NCI-H1694 (cell line): ENCODE measurements at places on chromosomes 7 and 10.
A peak's percentile ranks its signal among the peaks of the same experiment; 100 is the strongest.

- no peak for DNase-seq
These were observed 120.0 kb downstream of the LYZL1 start for GRCh38 chr10:29408847-29409240.

GRCh38 chr7:138400400-138400886, 59.6 kb upstream of the TRIM24 start:
- no peak for DNase-seq

- peak; percentile 83 for DNase-seq
These were observed 22.6 kb upstream of the CREB5 start for GRCh38 chr7:28389504-28390395.

- DNase-seq, result no peak
These were observed 14.3 kb downstream of the ZC3HAV1 start for GRCh38 chr7:139095194-139095659.

GRCh38 chr10:66843396-66843795, 82.4 kb upstream of the LRRTM3 start:
- no peak for DNase-seq

DNA sequence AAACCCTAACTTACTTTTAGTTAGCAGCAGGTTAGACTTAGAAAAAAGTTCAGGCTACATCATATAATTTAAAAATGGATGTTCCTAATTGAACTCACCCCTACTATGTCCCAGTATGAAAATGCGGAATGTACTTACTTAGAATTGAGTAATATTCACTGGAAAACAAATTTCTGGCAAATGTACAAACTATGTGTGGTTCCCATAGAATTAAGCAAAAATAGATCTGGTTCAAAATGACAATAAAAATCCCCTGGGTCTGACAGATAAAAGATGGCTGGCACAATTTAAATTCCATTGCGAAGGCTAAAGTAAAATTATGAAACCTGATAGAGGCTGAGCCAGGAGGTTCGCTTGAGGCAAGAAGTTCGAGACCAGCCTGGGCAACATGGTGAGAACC, 42.4 kb upstream of the PRKAR2B start:
- no peak for DNase-seq

- DNase-seq, result no peak
These were observed 6.3 kb downstream of the COL28A1 start for GRCh38 chr7:7529328-7529727.

DNA sequence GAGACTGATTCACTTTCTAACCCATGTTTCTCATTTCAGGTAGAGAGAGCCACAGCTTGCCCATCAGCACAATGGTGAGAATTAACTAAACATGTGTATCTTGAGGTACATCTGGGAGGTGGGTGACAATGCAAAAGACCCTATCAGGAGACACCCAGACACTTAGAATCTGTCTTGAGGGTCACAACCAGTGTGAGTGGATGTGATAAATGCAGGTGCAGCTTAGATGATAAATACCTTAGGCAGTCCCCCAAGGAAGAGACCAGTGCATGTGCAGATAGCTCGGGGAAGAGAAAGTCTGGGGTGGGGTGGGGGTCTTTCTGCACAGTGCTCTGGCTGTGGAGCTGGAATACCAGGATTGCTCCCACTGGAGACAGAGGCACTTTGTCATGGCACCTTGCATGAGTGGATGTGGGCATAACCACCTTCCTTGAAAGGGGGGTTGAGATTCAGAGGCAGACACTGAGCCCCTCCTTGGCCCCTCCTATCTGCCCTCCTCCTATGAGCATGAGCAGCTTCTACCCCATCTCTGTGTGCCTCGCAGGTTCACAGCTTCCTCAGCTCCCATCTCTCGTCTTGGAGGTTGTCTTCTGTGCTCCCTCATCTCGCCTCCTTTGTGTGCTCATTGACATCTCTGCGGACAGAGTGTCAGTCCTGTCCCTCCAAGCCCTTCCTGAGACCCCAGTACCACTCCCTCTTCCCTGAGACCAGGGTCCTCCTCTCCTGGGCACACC, 349.8 kb downstream of the TCERG1L start:
- no peak for DNase-seq

DNA sequence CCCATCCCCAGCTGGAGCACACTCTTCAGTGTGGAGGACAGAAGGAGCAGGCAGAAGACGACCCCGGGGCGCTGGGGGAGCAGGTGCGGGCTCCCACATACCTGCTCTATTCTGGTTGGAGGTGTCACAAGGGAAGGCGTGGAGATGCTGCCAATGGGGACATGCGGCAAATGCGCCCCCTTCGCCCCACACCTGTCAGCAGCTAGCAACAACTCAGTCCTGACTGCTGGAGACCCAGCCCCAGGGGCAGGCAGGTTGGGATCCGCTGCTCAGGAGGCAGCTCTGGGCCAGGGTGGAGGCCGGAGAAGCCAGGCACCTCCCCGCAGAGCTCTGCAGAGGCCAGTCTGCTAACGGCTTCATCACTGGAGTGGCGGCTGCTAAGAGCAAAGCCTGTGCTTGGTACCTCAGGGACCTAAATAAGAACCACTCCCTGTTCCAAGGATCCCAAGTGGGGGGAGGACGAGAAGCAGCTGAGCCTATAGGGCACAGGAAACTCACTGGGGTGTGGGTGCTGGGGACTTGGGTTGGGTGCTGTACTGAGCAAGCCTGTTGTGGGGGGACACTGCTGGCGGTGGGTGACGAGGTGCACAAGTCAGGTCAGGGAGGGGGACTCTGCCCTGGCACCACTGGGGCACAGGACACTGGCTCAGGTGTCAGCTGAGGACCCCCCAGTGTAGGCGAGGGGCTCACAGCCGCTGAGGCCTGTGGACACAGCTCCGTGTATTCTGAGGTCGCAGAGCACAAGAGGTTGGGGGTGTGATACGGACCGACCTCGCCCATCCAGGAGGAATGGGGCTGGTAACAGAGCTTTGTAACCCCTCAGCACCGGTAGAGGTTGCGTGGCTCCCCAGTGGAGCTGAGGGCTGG, 19.2 kb upstream of the GPR146 start:
- no peak for DNase-seq
